ENCODE measurements at places on chromosomes 16 and 17. TPM values are rescaled to one million over a fixed set of nuclear protein-coding genes. Genes with fewer than 3 reads are reported as not detected.

ARSG gene
- 12.1 TPM for total RNA-seq

GRCh38 chr17:49338883-49339282 lies 23.2 kb downstream of the ZNF652 start:
- DNase-seq = no peak

- DNase-seq = no peak
These were observed 117.3 kb downstream of the ADCY9 start for GRCh38 chr16:3998793-3999478.

- DNase-seq = no peak
These were observed 41.5 kb downstream of the SHISA9 start for GRCh38 chr16:12942861-12943260.

GRCh38 chr16:12655537-12655936 lies 148.2 kb downstream of the CPPED1 start:
- DNase-seq = no peak

PERCC1 gene
- 0.27 TPM for total RNA-seq

- peak; percentile 67 for DNase-seq
These were observed 6.1 kb downstream of the IL21R start for GRCh38 chr16:27408012-27408601.

GDPD3 gene
- total RNA-seq = 25.8 TPM

GRCh38 chr16:4744555-4745273 lies 10.4 kb downstream of the DNAAF8 start:
- DNase-seq = no peak

GDPD1 gene
- 2.7 TPM for total RNA-seq

BRIP1 gene
- total RNA-seq = 24.1 TPM

GUCY2D gene
- total RNA-seq = 0.19 TPM

SLC6A2 gene
- not detected for total RNA-seq

C17orf50 gene
- total RNA-seq = not detected

FZD2 gene
- total RNA-seq = 0.27 TPM

Measured in activated naive CD4-positive, alpha-beta T cell treated with anti-CD3 and anti-CD28 coated beads, Interleukin-2, amount 50 U/mL, for 72 hours (primary cell).